ENCODE measurements at places on chromosomes 5 and 9.

DNA sequence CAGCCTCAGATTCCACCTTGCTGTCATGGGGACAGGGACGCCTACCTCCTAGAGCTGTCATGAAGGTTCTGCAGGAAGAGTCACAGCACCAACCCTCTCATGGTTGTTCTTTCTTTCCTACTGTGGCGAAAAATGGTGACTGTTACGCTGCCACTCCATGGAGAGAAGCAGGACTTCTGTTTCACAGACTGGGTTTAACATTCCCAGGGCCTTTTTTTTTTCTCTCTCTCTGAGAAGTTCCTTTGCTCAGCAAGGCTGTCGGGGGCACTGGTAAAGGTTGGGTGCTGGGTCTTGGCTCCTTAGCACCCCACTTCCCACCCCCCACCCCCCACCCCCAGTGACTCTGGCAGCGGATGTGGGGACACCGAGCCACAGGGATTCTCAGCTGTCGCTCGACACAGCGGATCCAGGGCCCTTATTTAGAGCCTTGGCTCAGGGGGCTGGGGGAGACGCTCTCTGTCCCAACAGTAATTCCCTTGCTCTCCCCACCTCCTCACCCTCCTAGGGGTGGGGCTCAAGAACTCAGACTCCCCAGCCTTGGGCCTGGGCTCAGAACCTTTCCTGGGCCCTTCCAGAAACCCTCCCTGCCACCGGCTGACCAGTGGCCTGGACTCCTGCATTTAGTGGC lies 34.4 kb downstream of the DUSP1 start:
- DNase-seq: no peak

GRCh38 chr9:3948826-3949556 lies 350.9 kb downstream of the GLIS3 start:
- no peak for DNase-seq

- DNase-seq: no peak
These were observed 15.4 kb upstream of the NPR2 start for GRCh38 chr9:35776018-35776417.

GRCh38 chr9:130444565-130445221 lies at the start of gene ASS1:
Gene ASS1, plus strand, starts transcription at chr9:130444961. Its CDS starts 7,268 bp downstream, at chr9:130452229.
- no peak for DNase-seq

GRCh38 chr5:38115318-38115827 lies 143.0 kb upstream of the EGFLAM start:
- DNase-seq: no peak
